Activated T-cell treated with anti-CD3 and anti-CD28 coated beads for 48 hours (primary cell): ENCODE measurements at places on chromosomes 2 and 18.

- no peak for DNase-seq
Observed at GRCh38 chr2:226674123-226674522, 125.5 kb downstream of the IRS1 start.

- no peak for DNase-seq
Observed at GRCh38 chr2:176613323-176613987, 344.2 kb downstream of the MTX2 start.

- no peak for DNase-seq
Observed at GRCh38 chr2:118223511-118223991, 135.3 kb downstream of the INSIG2 start.

- no peak for DNase-seq
Observed at GRCh38 chr18:13318731-13319501, 100.4 kb downstream of the LDLRAD4 start.

GRCh38 chr2:5385596-5385995 is 306.6 kb upstream of the SOX11 start:
- no peak for DNase-seq

- no peak for DNase-seq
Observed at GRCh38 chr18:11500153-11501122, 109.0 kb upstream of the SLC35G4 start.

DNA sequence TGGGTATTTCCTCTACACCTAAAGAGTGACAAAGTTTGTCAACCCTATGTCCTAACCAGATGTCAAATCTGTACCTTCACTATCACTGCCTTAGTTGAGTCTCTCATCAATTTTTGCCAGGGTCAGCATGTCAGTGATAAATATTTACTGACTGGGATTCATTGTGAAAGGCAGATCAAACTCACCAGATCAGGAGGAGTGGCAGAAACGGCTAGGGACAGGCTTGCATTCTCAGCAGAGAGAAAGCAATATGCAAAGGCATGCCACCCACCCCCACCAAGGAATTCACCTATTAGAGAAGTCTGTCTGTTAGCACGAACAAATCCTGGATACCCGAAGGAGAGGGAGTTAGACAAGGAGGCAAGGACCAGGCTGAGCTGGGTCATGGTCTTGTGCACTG is 62.6 kb downstream of the PTPN2 start:
- no peak for DNase-seq

- no peak for DNase-seq
Observed at GRCh38 chr2:186868344-186868743, 19.4 kb upstream of the ZSWIM2 start.

DNA sequence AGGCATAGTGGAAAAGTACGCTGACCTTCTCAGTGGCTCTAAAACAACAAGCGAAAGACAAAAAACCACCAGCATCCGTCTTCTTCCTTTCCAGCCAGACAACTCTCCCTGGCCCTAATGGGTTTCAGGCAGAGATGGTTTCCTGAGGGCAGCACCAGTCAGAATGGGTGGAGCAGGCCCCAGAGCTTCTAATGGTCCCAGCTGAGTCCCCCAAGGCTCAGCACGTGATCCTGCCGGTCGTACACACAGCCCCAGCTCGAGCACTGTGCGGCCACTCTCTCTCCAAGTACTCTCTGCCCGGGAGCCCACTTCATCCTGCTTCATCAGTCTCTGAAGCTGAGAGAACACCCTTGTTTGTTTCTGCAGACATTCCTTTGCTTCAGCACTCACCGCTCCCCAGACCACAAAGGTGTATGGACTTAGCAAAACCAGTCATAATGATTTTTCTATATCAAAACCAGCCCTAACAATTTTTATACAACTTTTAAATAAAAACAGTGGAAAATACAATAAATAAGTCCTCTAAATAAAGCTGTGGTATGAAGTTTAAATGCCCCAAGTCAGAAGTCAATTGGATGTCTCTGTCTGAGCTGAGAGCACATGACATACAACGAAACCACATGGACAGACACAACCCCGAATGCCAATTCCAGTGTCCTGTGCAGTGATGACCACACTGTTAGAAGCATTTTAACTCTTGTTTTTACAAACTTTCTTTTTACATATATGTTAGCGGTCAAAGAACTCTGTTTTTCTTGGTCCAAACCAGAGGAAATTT is 63.9 kb downstream of the PARD6G start:
- DNase-seq: no peak

- peak; percentile 37 for DNase-seq
Observed at GRCh38 chr2:207334624-207335371, 169.1 kb upstream of the KLF7 start.

GRCh38 chr2:207231106-207231865 is 65.5 kb upstream of the KLF7 start:
- DNase-seq: no peak

GRCh38 chr2:136582628-136583205 is 182.6 kb upstream of the THSD7B start:
- no peak for DNase-seq

DNA sequence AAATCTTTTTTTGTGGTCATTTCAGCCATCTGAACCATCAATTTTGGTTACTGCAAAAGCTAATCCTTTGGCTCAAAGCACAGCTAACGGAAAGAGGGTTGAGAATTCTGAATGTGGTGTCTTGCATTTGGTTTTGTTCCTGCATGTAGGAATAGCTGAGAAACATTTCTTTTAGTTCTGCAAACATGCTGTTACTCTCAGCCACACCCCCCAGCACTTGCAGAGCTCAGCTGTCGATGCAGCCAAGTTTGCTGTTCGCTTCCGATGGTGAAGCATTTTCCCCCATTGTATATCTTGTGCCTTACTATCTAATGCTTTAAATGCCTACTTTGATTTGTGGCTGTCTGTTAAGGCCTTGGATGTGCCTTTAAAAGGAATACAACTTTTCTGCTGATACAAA is 294.9 kb upstream of the FANCL start:
- no peak for DNase-seq

DNA sequence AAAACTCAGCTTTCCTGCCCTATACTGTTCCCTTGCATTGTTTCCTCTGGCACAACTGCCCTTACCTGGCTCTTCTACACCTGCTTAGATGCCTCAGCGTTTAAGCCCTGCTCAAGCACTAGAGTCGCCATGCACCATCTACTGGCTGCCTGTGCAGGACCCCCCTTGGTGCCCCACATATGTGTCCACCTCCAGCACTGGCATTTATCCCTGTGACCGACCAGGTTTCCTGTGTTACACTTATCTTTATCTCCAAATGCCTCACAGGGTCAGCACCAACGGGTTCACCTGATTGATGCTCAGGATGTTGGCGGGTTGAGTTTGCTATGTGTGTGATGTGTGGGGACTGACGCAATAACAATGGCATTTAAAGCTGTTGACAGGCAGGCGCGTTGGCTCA is 177.5 kb downstream of the TMEM18 start:
- no peak for DNase-seq

DNA sequence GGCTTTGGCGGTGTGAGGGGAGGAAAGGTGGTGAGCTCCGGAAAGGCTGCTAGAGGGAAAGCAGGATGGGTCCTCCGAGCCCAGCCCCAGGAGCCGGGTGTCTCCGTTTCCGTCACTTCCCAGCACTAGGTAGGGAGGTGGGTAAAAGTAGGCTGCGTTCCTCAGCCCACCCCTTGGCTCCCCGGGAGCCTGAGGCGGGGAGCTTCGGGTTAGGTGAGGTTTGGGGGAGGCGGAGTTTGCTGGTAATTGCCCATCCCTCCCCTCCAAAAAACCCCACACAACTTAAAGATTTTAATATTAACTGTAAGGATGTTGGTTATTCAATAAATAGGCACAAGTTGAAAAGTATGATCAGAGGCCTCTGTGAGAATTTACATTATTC is 552 bp upstream of the ATF2 start:
- no peak for DNase-seq

GRCh38 chr2:59655809-59656208 is 897.6 kb downstream of the BCL11A start:
- no peak for DNase-seq
